ENCODE measurements at places on chromosomes 12 and 14.

DNA sequence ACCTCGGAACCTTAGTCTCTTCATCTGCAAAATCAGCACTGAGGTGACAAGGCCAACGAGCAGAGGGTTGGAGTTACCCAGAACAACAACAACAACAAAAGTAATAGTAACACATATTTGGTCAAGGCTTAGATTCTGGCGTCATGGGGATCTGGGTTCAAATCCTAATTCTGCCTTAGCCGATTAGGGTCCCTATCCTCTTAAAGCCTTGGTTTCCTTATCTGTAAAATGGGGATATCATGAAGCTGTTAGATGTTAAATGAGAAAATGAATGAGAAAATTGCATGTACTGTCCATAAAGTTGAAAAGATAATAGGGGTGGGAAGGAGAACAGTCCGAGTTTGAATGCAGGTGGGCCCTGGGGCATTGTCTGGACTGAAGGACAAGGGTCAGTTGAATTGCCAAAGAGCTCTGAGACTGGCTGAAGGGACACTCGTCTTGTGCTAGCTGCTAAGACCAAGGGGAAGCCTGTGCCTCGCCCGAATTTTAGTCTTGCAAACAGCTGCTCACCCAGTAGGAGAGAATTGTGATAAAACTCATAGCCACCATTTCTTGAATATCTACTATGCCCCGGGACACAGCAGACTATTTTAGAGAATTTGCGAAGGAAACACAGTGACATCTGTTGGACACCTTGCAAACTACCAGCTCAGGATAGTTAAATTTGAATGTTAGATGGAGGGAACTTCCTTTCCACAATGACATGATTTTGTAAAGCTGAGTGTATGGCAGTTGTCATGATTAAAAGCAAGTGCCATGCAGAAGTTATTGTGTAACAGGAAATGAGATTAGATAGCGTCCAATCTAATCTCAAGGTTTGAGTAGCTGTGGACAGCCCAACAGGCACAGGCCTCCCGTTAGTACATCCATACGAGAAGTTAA is 6.8 kb upstream of the HNF1A start:
- peak; percentile 87 for DNase-seq

DNA sequence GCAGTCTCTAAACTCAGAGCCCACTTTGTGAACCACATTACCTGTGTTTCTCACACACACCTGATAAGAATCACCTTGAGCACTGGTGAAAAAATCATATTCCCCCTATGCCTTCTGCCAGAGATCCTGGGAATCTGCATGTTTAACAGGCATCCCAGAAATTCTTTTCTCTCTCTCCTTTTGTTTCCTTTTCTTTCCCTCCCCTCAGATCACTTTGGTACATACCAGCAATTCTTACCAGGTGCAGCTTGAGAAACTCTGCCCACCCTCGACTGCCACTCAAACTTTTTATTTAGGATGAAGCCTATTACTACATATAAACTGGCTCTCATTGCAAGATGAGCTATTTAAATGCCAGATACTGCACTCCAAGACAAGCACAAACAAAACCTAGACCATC is 36.0 kb downstream of the HECTD4 start:
- DNase-seq, result no peak

GRCh38 chr14:33855672-33856071 is 95.2 kb downstream of the EGLN3 start:
- DNase-seq, result no peak

DNA sequence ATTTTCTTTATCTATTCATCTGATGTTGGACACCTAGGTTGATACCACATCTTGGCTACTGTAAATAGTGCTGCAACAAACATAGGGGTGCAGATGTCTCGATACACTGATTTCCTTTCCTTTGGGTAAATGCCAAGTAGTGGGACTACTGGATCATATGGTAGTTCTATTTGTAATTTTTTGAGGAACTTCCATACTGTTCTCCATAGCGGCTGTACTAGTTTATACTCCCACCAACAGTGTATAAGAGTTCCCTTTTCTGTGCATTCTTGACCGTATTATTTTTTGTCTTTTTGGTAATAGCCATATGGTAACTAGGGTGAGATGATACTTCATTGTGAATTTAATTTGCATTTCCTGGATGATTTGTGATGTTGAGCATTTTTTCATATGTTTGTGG is 71.8 kb downstream of the LRP6 start:
- no peak for DNase-seq

DNA sequence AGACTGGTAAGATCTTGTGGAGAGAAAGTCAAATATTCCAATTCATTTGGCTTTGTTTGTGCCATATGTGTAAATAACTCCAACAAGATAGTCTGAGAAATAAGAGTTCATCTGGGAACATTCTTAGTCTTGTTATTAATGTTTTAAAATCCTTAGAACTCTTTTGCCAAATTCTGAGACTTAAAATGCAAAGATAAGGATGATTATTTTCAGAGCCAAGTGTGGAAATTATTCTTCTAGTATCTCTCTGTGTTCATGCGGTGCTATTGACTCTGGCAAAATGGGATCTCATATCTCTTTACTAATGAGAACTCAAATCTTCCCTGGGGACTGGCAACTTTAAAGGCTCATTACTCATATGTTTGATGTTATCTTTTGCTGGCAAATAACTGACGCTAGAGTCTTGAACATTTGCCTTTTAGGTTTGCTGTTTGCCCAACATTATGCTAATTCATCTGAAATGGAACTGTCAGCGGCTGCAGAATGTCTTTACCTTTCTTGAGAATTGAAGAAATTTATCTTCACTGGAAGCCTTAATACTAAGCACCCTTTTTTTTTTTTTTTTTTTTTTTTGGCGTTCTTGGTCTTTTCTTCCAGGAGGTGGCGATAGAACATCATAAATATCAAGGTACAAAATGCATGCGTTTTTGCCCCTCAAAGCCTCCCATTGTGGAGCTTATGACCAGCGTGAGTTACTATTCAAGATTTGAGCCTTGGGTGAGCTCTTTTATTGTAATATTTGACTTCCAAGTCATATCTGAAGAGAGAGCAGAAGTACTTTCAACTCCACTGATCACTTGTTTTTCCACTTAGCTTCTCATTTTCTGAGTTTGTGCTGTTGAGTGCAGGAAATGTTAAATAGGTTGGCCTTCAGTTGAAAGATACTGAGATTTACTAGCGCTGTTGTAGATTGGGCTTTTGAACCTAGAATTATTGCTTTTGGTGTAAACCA is 86.5 kb downstream of the CAND1 start:
- peak; percentile 90 for DNase-seq

GRCh38 chr12:90280564-90281058 is 572.0 kb upstream of the ATP2B1 start:
- no peak for DNase-seq

DNA sequence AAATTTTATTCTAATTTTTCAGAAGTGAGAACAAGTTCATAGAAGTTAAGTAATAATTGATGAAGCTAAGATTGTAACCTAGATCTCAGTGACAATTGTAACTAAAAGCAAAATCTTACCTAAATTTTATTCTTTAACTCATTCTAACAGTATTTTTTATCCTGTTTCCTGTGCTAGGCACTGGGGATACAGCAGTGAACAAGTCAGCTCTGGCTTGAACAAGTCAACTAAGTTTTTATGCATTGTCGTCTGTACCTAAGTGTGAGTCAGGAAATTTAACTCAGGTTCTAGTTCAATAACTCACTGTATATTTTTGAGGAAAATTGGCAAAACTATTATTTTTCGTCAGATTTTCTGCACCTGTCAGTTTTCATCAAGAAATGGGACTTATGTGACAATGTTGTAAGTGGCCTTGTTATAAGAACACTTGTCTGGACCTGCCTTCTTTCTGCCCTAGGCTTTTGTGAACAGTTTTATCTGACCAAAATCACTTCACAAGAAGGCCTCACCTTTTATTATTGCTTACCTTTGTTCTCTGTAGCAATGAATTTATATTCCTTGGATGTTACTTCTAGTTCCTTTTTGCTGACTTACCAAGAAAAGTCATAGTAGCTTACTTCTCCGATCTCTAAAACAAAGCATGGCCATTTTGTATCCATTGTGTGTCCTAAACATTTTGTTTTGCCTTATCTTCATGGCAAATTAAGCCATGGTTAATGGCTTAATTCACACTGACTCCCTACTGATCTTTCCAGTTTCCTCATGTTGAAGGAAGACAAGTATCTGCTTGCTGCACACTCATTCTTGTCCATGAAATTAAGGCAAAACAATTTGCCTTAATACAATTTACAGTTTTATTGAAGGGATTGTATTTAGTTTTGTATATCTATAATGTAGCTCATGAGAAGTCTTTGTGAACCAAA is 2.7 kb downstream of the TMTC3 start:
- no peak for DNase-seq

- DNase-seq, result no peak
Measured at GRCh38 chr12:9782547-9783382, 22.1 kb upstream of the CD69 start.

DNA sequence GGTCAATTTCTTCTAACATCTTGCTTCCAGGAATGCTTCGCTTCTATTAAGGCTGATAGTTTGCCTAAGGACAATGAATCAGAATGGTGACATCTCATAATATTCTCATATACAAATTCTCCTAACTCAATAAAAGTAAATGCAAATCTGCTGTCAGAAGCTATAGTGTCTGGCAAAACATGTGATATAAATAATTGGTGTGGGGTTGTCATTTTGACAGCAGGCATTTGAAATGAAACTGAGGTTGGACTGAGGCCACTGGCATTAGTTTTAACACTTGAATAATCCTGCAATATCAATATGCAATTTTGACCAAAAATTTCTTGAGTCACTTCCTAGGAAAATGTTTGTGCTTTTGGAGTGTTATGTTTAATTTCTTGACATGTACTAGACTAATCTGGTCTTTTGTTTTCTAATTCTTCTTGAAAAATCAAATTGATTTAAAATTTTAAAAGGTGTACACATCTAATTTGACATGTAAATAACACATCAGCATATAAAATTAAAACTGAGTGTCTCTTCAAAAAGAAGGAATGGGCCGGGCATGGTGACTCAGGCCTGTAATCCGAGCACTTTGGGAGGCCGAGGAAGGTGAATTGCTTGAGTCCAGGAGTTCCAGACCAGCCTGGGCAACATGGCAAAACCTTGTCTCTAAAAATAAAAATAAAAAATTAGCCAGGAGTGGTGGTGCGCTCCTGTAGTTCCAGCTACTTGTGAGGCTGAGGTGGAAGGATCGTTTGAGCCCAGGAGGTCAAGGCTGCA is 92.3 kb upstream of the BTG1 start:
- no peak for DNase-seq

GRCh38 chr12:52903285-52903854 is 1.5 kb downstream of the KRT8 start:
- no peak for DNase-seq

- no peak for DNase-seq
Measured at GRCh38 chr14:104011824-104012517, 69.6 kb upstream of the RD3L start.

GRCh38 chr14:100384819-100385813 is 62.0 kb downstream of the SLC25A47 start:
- peak; percentile 54 for DNase-seq

DNA sequence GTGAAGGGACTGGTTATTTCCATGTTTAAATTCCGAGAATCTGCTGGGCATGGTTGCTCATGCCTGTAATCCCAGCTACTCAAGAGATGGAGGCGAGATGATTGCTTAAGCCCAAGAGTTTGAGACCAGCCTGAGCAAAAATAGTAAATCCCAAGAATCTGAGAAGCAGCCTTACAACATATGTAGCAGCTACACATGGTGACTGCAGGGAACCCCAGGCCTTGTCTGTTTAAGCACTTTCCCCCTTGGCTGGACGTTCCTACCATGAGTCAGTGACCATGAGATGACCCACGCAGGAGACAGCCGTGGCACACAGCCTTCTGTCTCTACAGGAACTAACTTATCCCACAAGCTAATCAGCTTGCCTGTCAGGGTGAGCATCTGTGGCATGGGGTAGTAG is 5.5 kb upstream of the SLC24A4 start:
- DNase-seq, result no peak

- DNase-seq, result no peak
Measured at GRCh38 chr14:53742233-53742620, 214.4 kb downstream of the BMP4 start.

GRCh38 chr12:30613119-30613830 is 82.4 kb downstream of the IPO8 start:
- DNase-seq, result no peak

DNA sequence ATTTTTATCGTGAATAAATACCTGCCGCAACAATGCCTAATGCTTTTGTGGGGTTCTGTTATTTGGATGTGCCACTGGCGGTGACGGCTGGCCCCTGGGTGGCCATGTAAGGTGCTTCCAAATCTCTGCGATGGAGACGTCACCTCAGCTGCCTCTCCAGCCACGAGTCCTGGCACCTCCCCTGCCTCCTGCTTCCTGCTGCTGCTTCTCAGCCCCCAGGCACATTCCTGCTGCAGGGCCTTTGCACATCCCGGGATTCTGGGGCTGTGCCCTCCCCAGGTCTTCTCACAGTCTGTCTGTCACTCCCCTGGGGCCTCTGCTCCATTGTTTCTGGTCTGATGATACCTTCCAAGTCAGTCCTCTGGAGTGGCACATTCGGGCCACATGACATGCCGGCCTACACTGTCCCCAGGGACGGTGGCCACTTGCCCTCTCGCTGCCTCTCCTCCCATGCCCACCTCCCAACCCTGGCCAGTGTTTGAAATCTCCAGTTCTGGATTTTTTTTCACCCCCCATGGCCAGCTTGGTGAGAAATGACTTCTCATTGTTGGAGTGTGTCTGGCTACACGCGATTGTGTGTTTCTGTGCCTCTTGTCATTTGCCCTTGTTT is 151.8 kb downstream of the KIF26A start:
- no peak for DNase-seq

DNA sequence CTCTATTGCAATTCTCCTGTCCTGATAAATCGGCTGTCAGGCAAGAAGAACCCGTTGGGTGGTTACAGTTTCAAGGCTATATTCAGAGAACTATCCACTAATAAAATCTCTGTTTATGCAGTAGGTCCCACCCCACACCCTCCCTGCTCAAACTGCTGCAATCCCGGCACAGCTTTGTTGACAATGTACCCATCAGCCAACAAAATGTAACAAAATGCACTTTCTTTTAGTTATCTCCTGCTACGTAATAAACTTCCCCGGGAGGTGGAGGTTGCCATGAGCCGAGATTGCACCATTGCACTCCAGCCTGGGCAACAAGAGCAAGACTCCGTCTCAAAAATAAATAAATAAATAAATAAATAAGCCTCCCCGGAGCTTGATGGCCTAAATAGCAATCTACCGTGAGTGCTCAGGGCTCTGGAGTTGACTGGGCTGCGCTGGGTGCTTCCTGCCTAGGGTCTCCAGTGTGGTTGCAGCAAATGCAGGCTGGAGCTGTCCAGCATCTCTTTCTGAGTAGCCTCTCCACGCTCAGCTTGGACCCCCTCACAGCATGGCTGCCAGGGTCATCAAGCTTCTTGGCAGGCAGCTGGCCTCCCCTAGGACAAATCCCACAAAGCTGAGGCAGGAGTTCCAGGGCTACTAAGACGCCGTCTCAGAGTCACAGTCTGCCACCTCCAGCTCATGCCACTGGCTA is 43.2 kb upstream of the FBRSL1 start:
- no peak for DNase-seq

DNA sequence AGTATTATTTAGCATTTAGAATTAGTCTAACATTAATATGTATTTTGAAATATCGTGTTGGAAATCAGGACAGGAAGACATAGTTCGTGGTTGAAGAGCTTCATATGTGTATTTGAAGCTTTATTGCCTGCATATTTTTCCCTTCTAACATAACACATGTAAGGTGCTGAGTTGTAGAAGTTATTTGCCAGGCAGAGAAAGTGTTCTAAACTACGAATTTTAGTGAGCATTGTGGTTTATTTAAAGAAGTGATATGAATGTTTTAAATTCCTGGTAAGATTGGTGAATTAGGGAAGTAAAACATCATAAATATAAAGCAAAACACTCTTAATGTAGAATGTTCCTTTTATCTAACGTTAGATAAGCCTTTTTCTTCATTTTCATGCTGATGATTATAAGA is 2.5 kb downstream of the RASSF3 start:
- DNase-seq, result peak; percentile 52

Measured in Karpas-422 (cell line).